NCI-H1417 treated with DMSO at 0.1 percent for 48 hours (cell line): ENCODE measurements at places on chromosomes 3 and 15.

DNA sequence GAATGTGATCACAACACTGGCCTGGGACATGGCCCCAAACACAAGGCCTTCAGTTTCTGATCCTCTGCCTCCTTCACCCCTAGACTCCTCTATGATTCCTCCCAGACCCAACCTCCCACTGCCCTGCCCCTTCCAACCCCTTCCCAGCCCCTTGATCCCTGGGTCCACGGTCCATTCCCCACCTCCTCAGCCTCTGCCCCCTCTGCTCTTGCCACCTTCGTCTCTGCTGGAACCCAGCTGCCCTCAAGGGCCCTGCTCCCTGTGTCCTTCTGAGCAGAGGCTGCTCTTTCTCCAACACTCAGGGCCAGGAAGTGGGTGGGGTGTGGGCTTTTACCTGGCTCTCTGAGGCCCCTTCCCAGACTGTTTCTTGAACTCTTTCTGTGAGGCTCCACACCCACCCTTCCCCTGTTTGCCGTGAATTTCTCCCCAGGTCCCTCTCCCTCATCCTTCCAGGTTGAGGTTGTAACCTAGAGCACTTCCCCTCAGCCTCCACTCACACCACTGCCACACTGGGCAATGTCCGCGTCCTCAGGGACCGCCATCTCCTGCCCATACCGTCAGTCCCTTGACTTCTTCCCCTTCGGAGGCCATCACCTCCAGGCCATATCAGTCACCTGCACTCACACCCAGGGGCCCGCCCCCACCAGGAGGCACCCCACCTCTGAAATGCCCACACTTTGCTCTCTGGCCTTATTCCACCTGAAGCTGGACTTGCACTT, 18.7 kb upstream of the SLCO2A1 start:
- DNase-seq: no peak

GRCh38 chr3:170154569-170155143, 26.9 kb downstream of the PHC3 start:
- DNase-seq: no peak

DNA sequence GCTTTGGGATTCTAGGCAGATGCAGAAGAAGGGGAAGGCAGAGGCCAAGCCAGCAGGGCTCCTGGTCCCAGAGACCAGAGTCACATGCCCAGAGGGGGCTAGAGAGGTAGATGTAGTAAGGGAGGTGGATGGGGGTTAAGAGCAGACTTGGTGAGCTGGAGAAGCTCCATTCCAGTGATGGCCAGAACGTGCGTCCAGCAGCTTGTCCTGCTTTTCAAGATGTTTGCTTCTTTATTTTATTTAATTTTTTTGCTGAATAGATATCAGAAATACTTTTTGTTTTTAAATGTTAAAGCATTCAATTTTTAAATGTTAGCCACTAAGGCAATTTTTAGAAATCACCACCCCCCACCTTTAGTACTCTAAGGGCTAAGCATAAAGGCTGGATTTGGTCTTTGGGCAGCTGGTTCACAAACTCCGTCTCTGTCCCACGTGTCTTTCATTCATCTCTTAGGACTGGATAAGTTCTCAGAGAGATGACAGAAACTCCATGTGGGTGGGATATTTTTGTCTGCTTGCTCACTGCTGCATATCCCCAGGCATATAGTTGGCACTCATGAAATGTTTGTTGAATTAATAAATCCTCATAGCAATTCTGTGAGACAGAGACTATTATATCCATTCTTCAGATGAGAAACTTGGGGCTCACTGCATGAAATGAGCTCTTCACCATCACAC, 6.7 kb downstream of the COLQ start:
- no peak for DNase-seq

DNA sequence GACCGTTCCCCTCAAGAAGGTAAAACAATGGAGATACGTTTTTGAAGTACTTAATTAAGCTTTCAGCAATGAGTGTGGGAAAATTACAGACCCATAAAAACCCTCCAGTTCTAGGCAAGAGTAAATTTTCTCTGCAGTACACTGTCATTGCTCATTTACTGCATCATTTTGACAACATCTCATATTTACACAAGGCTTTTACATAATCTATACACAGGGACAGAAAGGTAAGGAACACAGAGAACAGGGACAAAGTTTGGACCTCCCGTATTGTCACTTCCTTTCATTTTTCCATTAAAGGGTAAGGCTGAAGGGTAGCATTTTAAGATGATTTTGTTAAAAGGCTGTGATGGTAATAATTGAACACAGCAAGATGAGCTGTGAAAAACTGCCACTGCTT, 7.4 kb upstream of the HGD start:
- peak; percentile 28 for DNase-seq

GRCh38 chr3:160114355-160114995, 110.7 kb upstream of the C3orf80 start:
- no peak for DNase-seq

DNA sequence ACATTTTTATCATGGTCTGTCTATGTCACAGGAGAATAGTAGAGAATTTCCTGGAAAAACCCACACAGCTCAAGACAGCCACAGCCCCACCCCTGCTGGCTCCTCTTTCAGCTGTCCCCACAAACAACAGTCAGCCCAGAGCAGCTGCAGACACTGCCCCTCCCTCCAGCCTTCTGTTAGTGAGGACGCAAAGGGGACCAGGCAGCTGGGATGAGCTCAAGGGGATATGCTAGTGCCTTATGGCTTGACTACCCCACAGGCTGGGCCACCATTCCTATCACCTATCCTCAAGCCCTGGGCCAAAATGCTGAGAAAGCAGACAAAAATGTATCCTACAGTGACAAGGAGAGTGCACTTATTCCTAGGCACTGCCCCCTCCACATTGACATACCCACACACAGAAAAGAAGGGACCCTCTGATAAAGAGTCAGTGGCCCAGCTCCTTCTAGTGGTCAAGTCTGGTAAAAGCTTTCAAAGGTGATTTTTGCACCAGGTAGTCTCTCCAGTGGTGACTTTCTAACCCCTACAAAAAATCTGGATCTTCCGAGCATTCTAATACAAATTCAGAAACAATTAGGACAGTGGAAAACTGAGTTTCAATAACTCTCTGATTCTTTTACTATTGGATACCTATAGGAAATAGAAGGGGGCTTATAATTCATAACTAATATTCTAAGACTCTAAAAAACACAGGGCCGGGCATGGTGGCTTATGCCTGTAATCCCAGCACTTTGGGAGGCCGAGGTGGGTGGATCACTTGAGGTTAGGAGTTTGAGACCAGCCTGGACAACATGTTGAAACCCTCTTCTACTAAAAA, 3.0 kb upstream of the MAP1A start:
- DNase-seq: no peak

DNA sequence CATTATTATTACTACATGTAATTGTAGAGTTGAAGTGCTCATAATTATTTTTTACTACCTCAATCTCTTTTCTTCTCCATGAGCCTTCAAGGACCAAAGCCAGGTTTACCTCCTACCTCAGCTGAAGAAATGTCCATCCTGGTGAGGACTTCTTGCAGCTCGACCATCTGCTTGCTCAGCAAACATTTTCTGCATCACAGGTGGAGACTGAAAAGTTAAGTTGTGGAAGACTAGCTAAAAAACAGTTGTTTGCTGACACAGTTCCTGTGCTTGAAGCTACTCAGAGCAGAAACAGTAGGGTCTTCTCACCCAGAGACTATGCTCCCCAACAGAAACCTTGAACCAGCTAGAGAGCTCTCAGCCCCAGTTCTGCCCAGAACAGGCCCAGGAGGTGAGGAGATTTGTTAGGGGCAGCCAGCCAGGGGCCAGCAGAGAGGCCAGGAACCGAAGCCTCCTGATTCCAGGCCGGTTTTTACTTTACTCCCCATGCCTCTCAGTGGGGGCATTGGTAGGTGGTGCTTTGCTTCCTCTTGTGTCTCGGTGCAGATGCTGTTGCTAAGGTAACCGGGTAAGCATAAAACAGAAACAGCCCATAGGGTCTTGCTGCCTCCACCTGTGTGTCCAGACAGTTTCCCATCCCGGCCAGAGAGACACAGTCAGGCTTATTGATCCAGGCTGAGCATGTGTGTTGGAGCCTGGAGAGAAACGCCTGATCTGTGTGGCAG, 54.9 kb downstream of the CCNL1 start:
- DNase-seq: peak; percentile 80

GRCh38 chr3:104359546-104359945, 1007.2 kb upstream of the ALCAM start:
- no peak for DNase-seq

GRCh38 chr3:61110576-61110975, 140.7 kb downstream of the FHIT start:
- no peak for DNase-seq

- no peak for DNase-seq
These were observed 70.7 kb downstream of the RPN1 start for GRCh38 chr3:128579927-128580326.

DNA sequence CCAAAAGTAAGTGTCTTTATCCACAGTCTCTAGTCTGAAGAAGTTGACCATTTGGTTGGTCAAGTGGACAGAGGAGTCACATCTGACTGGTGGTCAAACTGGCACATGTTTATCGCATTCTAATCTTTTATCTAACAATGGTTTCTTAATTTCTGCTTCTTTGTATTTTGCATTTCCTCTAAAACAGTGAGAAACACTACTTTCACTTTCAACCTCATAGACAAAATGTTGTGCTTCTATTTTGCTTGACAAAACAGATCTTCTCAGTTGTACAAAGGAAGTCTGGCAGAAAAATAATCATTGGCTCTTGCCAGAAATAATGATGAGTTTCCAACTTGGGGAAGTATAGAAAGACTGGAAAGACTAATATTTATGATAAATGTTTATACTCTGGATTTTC, 103.9 kb downstream of the MME start:
- DNase-seq: no peak

DNA sequence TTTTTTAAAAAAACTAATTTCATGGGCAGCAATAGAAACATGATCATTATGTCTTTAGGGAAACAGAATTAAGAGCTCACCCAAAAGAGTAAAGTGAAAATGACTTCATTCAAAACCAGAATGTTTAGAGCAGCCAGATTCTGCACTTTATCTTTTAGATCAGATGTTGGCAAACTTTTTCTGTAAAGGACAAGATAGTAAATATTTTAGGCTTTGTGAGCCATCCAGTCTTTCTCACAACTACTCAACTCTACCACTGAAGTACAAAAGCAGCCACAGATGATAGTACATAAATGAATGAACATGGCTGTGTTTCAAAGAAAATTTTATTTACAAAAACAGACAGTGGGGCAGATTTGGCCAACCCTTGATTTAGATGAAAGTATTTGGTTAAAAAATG, 84.5 kb downstream of the SETD2 start:
- no peak for DNase-seq

GRCh38 chr3:66154444-66154861, 66.3 kb upstream of the SLC25A26 start:
- no peak for DNase-seq

DNA sequence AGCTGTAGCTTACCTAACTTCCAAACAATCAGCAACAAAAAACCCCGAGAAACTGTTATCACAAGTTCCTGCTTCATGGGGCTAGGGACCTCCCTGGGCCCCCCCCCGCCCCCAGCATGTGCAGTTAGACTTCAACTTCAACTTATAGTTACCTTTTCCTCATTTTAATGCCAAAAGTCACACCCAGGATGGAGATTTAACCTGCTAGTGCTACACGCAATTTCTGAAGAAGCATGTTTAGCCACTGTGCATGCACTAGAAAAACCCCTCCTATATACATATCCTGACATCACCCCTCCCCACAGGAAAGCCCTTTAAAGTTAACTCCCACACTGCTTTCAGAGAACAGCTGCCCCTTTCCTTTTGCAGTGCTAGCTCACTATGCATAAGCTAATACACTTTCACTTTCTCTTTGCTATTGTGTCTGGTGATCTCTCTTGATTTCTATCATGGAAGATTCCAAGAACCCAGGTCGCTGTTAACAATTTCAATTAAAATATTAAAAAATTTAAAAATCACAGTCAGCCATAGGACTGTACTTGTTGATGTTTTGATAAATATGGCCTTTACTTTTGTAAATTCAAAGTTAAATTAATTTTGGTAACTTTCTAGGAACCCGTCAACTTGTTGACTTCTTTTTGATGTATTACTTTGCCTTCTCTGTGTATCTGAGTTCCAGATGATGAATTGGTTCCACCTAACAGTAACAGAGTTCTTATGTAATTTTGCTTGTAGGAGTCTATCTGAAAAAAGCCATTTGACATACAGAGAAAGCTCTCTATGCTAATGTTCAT, 75.2 kb upstream of the ACAD9 start:
- DNase-seq: no peak

DNA sequence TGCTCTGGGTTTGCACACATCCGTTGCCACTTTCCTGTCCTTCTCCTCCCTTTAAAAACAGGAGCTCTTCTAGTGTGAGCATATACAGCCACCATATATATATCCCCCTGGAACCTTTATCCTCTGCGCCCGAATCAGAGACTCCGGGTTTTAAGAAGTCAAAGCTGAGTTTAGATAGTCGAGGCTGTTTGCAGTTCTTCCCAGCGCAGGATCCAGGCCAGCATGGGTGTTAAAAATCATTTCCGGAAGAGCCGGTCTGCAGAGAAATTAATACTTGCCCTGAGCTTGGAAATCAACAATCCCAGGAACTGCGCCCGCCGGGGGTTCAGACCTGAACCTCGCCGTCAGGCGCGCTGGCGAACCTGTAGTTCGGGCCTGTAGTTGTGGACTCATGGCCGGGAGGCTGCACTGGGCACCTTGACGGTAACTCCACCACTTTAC, 2.3 kb downstream of the SHOX2 start:
- DNase-seq: no peak

GRCh38 chr3:38563070-38563885, 67.1 kb downstream of the EXOG start:
- no peak for DNase-seq

DNA sequence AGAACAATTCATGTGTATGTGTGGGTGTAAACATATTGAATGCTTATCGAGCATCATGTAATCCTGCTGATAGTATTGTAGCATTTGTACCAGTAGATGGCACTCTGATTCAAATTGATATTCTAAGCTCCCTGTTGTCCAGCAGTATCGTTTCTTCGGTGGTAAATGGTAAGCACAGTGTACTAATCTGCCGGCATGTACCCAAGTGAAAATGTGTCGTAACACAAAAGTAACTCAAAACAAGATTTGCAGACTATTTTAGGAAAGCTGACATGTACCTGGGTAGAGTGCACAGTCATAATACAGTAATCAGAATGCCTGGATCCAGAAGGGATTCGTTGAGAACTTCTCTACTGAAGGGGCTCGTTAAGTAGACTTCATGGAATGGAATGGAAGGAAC, 31.7 kb upstream of the MNS1 start:
- DNase-seq: peak; percentile 51
